ENCODE measurements at places on chromosomes 12 and 14.
A peak's percentile ranks its signal among the peaks of the same experiment; 100 is the strongest.

DNA sequence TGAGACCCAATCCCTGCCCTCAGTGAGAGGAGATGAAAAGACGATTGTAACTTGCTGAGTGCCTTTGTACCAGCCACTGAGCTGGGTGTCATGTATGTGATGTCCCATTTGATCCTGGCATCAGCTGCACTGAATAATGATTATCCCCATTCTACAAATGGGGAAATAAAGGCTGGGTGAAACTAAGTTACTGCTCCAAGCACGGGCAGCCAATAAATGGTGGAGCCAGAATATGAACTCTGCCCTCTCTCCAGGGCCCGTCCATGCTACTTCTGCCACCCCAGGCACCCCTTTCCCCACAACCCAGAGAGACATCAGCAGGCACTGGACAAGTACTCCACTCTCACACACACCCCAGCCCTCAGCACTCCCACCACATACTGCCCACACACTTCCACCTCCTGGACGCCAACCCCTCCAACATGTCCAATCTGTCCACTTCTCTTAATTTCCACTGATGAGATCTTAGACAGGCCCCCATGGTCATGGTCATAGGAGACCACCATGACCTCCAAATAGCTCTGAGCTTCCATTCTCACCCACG, 115.8 kb downstream of the DICER1 start:
- no peak for DNase-seq

GRCh38 chr14:75182821-75183220, 6.4 kb upstream of the TMED10 start:
- DNase-seq = no peak

DNA sequence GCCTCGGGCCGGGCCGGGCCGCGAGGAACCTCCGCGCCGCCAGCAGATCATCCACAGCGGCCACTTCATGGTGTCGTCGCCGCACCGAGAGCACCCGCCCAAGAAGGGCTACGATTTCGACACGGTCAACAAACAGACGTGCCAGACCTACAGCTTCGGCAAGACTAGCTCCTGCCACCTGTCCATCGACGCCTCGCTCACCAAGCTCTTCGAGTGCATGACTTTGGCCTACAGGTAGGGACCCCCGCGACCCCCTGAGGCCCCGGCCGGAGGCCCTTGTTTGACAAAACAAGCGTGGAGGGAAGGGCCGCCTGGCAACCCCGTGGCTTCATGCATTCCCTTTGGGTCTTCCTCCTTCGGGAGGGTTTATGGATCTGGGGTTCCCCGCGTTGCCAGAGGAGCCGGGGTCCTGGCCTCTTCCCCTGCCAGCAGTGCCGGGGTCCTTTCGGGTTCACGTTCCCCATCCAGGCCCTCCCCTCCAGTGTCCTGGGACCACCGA, 526 bp downstream of the MLXIP start:
- DNase-seq = peak; percentile 32

- DNase-seq = no peak
Observed at GRCh38 chr12:104415342-104415980, 41.3 kb upstream of the CHST11 start.

- no peak for DNase-seq
Observed at GRCh38 chr12:127562816-127563215, 704.2 kb upstream of the TMEM132C start.

DNA sequence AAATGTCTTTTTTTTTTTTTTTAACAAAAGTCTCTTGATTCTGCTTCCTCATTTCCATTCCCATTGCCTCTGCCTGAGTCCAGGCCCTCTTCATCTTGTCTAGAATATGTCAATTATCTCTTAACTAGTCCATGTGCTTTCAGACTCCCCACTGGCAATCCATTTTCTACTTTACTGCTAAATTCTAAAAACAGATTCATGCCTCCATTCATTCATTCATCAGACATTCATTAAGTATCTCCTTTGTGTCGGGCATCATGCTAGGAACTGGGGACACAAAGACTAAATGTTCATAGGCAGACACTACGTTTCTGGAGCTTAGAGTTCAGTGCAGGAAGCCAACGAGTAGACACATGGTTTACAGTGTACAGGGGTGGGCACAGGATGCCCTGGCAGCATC, 9.6 kb upstream of the NEDD1 start:
- no peak for DNase-seq

DNA sequence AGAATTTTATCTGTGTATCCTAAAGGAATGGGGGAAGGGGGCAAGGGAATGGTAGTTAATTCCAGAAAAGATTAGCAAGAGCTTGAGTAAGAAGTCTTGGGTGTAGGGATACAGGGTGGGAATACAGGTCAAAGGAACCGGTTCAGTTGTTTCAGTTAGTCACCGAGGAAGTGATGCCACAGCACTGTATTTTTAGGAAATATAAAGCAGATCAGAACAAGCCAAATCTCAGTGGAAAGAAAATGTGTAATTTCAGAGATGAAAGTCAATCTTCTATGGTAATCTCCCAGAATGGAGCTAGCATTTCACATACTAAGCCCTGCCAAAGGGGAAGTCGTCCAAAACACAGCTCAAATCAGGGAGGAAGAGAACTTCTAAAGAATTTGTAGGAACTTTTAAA, 4.7 kb upstream of the TUBA1C start:
- no peak for DNase-seq

GRCh38 chr12:52207895-52208294, 16.1 kb upstream of the KRT80 start:
- DNase-seq = no peak

DNA sequence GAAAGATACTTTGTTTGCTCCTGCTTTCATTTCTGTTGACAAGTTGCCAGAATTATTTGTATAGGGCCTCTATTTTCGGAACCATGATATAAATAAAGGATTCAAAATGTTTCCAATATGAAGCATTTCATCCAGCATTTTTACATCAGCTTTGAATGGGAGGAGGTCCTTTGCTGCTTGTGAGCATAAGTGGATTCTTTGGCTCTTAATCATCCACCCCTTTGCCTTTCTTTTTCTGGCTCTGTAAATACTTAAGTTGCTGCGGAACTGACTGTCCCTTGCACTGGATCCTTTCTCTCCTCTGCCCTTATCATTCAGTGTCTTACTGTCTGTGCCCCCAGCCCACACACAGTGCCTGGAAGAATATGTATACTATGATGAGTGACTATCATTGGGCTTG, 357.3 kb upstream of the RGS6 start:
- no peak for DNase-seq

DNA sequence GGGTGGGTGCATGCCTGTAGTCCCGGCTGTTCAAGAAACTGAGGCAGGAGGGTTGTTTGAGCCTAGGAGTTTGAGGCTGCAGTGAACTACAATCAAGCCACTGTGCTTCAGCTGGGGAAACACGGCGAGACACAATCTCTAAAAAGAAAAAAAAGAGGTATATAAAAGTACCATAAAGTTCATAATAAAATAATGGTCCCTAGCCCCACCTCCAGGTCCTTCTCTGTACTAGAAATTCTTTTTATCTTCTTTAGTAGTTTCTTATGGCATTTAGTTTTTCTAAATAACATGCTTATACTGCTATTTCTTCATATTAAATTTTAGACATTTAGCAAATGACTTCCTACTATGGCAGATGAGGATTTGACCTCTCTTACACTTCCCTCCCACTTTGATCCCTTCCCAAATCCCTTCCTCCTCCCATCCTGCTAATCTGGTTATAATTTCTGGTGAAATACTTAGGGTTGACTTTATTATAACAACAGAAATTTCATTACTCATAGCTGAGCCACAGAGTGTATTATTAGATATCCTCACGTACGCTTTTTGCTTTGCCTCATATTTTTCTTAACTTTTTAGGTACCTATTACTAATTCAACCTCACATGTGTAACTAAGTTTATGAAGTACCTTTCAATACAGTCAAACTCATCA, 94.7 kb downstream of the SLC41A2 start:
- no peak for DNase-seq

GRCh38 chr12:106442575-106442974, 85.0 kb downstream of the POLR3B start:
- DNase-seq = no peak

Measured in hippocampal formation (tissue), 2 donors.